DND-41 (cell line): ENCODE measurements at places on chromosomes 5 and 9.

- H3K36me3 ChIP-seq: peaks cover 6% of the 10 kb centered on the region; the same call in 1 of the 2 replicates
- H3K4me1 ChIP-seq: peaks cover 82% of the 10 kb centered on the region
- peak overlapping the region; percentile 16; the same call in 1 of the 2 replicates for H3K27ac ChIP-seq
- no peaks in the 10 kb centered on the region for H3K27me3 ChIP-seq
Observed at GRCh38 chr9:131734165-131734610, 5.7 kb downstream of the RAPGEF1 start.

GRCh38 chr5:91318724-91319123, 64.4 kb downstream of the ARRDC3 start:
- peaks cover 26% of the 10 kb centered on the region for H3K4me1 ChIP-seq
- peak; percentile 80 for DNase-seq
- H3K4me3 ChIP-seq: no peak overlapping the region
- no peaks in the 10 kb centered on the region for H3K27me3 ChIP-seq
- no peak overlapping the region for H3K27ac ChIP-seq

DNA sequence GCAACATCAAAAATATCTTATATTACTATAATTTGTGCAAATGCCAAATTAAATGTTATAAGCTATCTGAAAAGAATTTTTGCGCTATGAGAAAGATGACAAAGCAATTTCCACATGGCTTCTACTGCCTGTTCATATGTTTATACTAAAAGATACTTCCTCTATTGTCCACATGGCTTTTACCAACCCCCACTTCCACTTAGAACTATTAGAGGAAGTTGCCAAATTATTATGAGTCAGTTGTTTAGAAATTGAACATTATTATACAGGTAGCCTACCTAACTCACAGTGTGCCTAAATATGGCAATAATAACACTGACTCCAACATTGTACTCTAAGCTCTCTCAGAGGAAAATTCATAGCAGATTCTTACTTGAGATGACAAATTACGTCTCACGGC, 37.6 kb upstream of the SLC27A6 start:
- no peak overlapping the region for H3K4me3 ChIP-seq
- no peak overlapping the region for H3K27ac ChIP-seq
- DNase-seq: no peak
- H3K4me1 ChIP-seq: no peaks in the 10 kb centered on the region
- H3K36me3 ChIP-seq: no peaks in the 10 kb centered on the region

DNA sequence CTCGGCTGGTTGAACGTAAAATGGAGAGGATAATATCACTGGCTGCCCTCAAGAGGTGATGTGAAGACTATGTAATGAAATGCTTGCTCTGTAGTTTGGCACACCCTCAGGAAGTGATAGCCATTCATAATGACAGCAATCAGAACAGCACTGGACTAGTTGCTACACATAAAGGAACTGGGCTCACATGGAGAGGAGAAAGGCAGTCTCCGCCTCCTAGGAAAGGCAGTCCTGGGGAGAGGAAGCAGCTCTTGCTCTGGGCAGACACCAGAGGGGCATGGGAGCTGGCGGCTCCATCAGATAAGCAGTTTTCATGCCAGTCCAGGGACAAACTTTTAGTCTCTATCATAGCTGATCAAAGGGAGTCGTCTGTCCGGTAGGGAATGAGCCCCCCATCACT, 46.9 kb downstream of the ARHGEF37 start:
- no peak for DNase-seq
- no peak overlapping the region for H3K27ac ChIP-seq
- peaks cover 6% of the 10 kb centered on the region for H3K27me3 ChIP-seq
- H3K36me3 ChIP-seq: no peaks in the 10 kb centered on the region

GRCh38 chr5:80216753-80217596, 38.9 kb downstream of the SERINC5 start:
- no peaks in the 10 kb centered on the region for H3K27me3 ChIP-seq
- H3K4me1 ChIP-seq: peaks cover 11% of the 10 kb centered on the region
- DNase-seq: no peak
- H3K4me3 ChIP-seq: no peak overlapping the region
- no peak overlapping the region; the same call in 1 of the 2 replicates for H3K27ac ChIP-seq
- H3K36me3 ChIP-seq: peaks cover 6% of the 10 kb centered on the region

GRCh38 chr5:140275837-140276236, 27.1 kb downstream of the PFDN1 start:
- H3K4me3 ChIP-seq: no peak overlapping the region
- H3K27me3 ChIP-seq: no peaks in the 10 kb centered on the region
- H3K27ac ChIP-seq: no peak overlapping the region
- DNase-seq: no peak
- peaks cover 24% of the 10 kb centered on the region for H3K36me3 ChIP-seq

GRCh38 chr9:133525677-133526076, 918 bp upstream of the MYMK start:
- H3K27me3 ChIP-seq: peaks cover 17% of the 10 kb centered on the region
- H3K4me1 ChIP-seq: no peaks in the 10 kb centered on the region
- H3K27ac ChIP-seq: no peak overlapping the region

GRCh38 chr9:13508086-13508485, 228.6 kb upstream of the MPDZ start:
- no peak for DNase-seq
- no peaks in the 10 kb centered on the region for H3K36me3 ChIP-seq
- no peak overlapping the region for H3K27ac ChIP-seq
- H3K4me1 ChIP-seq: no peaks in the 10 kb centered on the region

- H3K4me3 ChIP-seq: no peak overlapping the region
- no peak for DNase-seq
- no peaks in the 10 kb centered on the region for H3K36me3 ChIP-seq
- peaks cover 3% of the 10 kb centered on the region for H3K27me3 ChIP-seq
Observed at GRCh38 chr9:21751998-21752397, 50.4 kb upstream of the MTAP start.

DNA sequence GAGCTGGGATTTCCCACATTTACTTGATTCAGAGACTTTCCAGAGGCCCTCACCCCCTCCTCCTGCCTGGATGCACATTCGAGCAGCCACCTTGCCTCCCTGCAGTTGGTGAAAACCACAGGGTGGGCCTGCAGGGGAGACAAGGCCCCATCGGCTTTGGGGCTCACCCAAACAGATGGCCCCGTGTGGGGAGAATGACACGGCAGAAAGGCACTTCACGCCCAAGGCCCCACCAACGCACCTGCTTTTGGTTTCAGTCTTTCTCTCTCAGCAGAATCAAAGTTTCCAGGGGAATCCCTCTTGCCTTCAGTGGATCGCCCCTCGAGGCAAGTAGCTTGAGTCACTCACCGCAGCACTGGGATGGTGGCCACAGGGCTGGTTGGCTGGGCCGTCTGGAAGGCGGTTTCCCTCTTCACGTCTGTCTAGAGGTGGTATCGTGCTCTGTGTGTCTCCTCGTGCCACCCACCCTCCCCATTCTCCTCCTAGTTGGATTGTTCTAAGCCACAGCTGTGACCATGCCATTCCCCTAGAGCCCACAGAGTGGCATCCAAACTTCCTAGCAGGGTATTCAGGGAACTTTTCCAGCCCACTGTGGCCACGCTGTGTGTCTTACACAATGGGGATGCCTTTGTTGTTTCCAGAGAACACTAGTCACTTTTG, 31.8 kb downstream of the SEC61B start:
- no peaks in the 10 kb centered on the region for H3K36me3 ChIP-seq
- no peak overlapping the region for H3K4me3 ChIP-seq
- no peaks in the 10 kb centered on the region for H3K27me3 ChIP-seq
- H3K4me1 ChIP-seq: peaks cover 12% of the 10 kb centered on the region

- H3K27me3 ChIP-seq: no peaks in the 10 kb centered on the region
- H3K4me3 ChIP-seq: no peak overlapping the region
Observed at GRCh38 chr9:129209580-129209979, 31.5 kb upstream of the IER5L start.

DNA sequence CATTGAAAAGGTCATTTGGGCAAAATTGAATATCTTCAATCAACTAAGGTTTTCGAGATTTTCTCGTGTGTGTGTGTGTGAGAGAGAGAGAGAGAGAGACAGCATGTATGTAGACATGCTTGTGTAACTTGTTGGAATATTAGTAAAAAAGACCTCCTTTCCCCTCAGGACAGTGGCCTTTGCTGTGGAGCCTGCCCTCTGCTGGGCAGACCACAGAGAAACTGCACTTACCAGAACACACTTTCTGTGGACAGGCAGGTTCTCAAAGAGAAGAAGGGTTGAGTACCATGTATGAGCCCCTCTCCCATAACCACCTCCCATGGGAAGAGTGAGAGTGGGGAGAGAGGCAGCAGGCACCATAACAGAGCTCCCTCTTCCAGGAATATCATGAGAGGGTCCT, 45.6 kb downstream of the CFAP90 start:
- H3K27me3 ChIP-seq: no peaks in the 10 kb centered on the region
- no peaks in the 10 kb centered on the region for H3K36me3 ChIP-seq
- H3K4me1 ChIP-seq: no peaks in the 10 kb centered on the region
- H3K4me3 ChIP-seq: no peak overlapping the region
- H3K27ac ChIP-seq: no peak overlapping the region

DNA sequence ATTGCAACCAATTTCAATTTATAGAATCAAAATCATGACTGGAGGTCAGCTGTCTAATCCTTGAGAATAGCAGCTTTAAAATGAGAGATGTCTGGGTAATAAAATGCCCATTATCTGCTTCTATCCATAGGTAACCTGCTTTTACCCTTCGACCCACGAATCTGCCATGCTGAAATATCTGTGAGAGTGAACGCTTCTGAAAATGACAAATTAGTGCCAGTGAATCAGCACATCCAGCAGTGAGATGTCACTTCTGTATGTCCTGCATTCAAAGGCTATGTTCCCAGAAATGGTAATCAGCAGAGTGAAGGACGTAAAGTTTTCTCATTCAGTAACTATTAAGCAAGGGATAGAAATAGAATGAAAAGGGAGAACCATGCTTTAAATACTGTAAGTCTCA, 532.4 kb upstream of the ITGA1 start:
- H3K27ac ChIP-seq: no peak overlapping the region
- no peaks in the 10 kb centered on the region for H3K27me3 ChIP-seq
- no peaks in the 10 kb centered on the region for H3K36me3 ChIP-seq
- no peaks in the 10 kb centered on the region for H3K4me1 ChIP-seq
- DNase-seq: no peak

DNA sequence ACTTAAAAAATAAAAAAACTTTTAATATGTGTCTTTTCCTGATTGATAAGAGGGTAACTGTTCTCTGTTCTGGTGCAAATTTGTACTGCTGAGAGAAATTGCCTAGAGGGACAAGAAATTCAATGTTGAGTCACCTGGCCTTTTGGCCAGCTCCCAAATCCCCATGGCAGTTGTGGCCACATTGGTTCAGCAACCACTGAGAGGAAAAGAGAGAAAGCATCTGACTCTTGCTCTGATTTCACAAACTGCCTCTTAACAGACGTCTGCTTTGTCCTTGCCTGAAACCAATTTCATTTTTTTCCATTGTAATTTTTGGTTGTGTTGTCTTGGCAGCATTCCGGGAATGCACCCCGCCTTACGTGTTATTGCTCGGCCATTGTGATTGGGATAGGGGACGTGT, 42.4 kb downstream of the NTRK2 start:
- DNase-seq: no peak
- no peak overlapping the region for H3K4me3 ChIP-seq
- H3K4me1 ChIP-seq: peaks cover 16% of the 10 kb centered on the region
- peaks cover 2% of the 10 kb centered on the region for H3K27me3 ChIP-seq
- no peak overlapping the region for H3K27ac ChIP-seq

DNA sequence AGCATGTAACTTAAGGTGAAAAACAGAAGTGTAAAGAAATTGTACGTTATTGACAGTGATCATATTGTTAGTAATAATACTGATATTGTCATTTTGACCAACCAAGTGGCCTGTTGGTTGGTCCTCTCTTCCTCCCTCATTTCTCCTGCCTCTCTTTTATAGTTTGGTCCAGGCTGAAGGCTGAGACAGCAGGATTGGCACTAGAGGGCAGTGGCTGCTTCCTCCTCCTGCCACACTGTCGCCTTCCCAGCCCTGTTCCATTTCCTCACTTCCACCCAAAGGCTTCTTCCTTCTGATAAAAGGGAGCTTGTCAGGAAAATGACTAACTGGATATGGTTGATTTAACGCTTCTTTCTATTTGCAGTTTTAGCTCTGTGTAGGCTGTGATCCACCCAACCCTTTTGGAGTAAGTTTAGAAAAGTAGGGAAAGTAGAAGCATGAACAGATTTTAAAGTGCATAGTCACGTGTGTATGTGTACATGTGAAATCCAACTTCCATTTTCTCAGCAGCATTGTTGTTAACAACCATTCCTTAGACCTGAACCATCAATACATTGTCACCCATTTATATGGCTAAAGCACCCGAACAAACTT, 35.6 kb downstream of the PTCD2 start:
- peaks cover 23% of the 10 kb centered on the region; the same call in 1 of the 2 replicates for H3K36me3 ChIP-seq
- H3K27ac ChIP-seq: no peak overlapping the region
- no peaks in the 10 kb centered on the region for H3K4me1 ChIP-seq

- H3K4me3 ChIP-seq: no peak overlapping the region
- no peak for DNase-seq
- no peak overlapping the region for H3K27ac ChIP-seq
- no peaks in the 10 kb centered on the region for H3K36me3 ChIP-seq
Observed at GRCh38 chr9:135103001-135103446, 15.6 kb downstream of the OLFM1 start.

DNA sequence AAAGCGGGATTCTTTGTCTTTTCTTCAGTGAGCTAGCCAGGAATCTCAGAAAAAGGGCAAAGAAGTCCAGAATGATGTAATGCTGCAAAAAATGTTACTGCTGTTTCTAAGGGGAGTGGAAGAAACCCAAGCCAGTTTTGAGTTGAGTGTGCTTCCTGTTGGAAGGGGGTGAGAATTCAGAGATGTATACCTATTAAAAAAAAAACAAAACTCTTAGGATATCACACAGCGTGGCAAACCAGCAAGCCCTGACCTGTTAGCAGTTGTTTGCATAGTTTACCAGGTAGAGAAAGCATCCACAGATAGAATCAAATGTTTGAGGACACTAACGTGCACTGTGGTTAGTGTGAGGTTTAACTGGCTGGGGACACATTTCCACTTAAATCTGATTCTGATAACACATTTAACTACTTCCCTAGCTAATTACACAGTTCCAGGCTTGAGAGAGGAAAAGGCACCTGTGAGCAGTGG, 11.4 kb downstream of the BASP1 start:
- no peaks in the 10 kb centered on the region for H3K27me3 ChIP-seq
- H3K4me1 ChIP-seq: no peaks in the 10 kb centered on the region
- H3K36me3 ChIP-seq: no peaks in the 10 kb centered on the region
- no peak overlapping the region for H3K4me3 ChIP-seq
- H3K27ac ChIP-seq: no peak overlapping the region
- DNase-seq: no peak

DNA sequence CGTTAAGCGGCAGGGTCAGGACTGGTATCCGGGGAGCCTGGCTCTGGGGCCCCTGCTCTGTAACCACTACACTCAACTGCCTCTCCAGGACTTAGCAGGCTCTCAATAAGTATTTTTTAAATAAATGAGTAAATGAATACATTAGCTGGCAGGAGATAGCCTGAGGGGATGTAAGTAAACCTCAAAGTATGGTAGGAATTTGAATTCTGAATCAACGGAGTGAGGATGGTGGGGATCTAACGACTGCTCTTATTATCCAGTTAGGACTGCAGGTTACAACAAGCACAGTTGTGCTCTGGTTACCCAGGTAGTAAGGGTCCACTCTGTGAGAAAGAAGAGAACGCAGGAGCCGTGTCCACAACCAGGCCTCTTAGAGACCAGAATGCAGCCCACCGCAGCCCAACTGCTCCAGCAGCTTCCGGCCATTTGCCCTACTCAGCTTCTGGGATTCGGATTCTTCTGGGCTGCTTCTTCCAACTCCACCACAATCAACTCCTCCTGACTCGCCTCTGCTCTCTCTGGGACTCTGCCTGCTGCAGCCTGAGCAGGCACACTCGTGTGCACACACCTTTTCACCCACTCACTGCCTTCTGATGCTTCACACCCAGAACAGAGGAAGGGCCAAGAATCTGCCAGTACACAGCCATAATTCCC, 52.6 kb downstream of the MED27 start:
- H3K4me1 ChIP-seq: no peaks in the 10 kb centered on the region
- H3K27me3 ChIP-seq: no peaks in the 10 kb centered on the region
- no peak for DNase-seq
- no peaks in the 10 kb centered on the region for H3K36me3 ChIP-seq
- no peak overlapping the region for H3K4me3 ChIP-seq
- no peak overlapping the region for H3K27ac ChIP-seq
